Karpas-422 (cell line): ENCODE measurements at places on chromosomes 2 and 18.

DNA sequence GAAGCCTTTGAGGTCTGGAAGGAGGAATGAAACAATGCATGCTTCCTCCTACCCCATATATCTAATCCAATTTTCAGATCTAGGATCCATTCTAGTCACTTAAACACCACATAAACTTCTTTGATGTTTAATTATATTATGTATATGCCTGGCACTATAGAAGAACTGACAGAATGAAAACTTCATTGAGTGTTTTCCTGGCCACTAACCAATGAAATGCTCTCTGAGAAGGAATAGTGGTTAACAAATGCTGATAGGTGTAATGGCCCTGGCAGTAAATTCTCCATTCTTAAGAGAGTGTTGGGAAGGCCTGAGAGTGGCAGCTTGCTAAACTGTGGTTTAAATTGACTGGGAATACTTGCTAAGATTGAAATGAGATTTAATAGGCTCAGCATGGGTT is 710.0 kb downstream of the LRRTM4 start:
- H3K27me3 ChIP-seq = no peaks in the 10 kb centered on the region
- H3K4me3 ChIP-seq = no peak overlapping the region
- no peaks in the 10 kb centered on the region for H3K36me3 ChIP-seq
- no peaks in the 10 kb centered on the region for H3K4me1 ChIP-seq
- DNase-seq = no peak

DNA sequence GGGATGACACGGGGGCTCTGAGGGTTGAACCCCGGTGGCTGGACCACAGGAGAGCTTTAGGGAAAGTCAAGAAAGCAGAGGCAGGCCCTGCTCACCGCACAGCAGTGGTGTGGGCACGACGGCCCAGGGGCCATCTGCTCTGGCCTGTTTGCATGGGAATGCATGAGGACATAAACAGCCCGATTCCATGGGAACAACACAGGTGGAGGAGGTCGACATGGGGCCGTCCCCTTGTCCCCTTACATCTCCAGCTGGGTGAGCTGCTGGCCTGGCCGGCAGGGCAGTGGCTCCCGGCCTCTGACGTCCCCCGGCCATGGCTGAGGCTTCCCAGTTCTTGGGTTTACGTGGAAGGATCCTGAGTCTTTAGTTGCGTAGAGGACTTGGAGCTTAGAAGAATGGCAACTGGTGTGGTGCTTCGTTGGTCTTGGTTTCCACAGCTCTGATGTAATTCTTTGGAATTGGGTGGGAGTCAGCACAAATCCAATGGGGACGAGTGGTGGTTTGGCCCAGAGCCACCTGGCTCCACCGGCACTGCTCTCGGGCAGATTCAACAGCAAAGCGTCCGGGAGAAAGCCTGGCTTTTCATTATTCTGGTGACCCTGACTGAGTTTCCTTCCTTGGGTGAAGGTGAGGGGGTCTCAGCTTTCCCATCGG is 98.3 kb upstream of the HDAC4 start:
- no peak overlapping the region for H3K4me3 ChIP-seq
- H3K4me1 ChIP-seq = peaks cover 8% of the 10 kb centered on the region; the same call in 1 of the 2 replicates
- no peak overlapping the region for H3K27ac ChIP-seq
- no peaks in the 10 kb centered on the region for H3K36me3 ChIP-seq

DNA sequence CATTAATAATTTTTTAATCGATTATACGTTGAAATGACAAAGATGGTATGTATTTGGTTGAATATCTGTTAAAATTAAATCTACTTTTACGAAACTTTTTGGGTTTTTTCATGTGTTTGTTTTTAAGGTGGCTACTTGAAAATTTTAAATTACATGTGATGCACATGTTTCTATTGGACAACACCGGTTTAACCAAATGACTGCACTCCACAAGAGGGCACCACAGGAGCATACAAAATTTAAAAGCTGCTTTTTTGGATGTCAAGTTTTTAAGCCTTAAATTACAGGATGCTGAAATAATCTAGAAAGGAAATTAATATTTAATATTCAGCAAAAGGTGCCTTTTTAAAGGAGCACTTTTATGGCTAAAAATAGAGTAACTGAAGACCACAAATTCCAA is 98.7 kb downstream of the ACVR1 start:
- DNase-seq = peak; percentile 72
- no peaks in the 10 kb centered on the region for H3K36me3 ChIP-seq
- no peaks in the 10 kb centered on the region for H3K27me3 ChIP-seq

- H3K4me3 ChIP-seq = no peak overlapping the region
- DNase-seq = no peak
- no peak overlapping the region for H3K27ac ChIP-seq
- no peaks in the 10 kb centered on the region for H3K27me3 ChIP-seq
Observed at GRCh38 chr2:158015428-158016076, 86.1 kb upstream of the UPP2 start.

- H3K36me3 ChIP-seq = no peaks in the 10 kb centered on the region
- H3K27me3 ChIP-seq = no peaks in the 10 kb centered on the region
- DNase-seq = no peak
- H3K27ac ChIP-seq = no peak overlapping the region
Observed at GRCh38 chr18:46289463-46289862, 185.3 kb downstream of the HAUS1 start.

GRCh38 chr2:43540021-43540779 is 55.6 kb downstream of the THADA start:
- no peaks in the 10 kb centered on the region for H3K27me3 ChIP-seq
- no peak for DNase-seq
- no peak overlapping the region for H3K27ac ChIP-seq
- no peak overlapping the region for H3K4me3 ChIP-seq
- H3K36me3 ChIP-seq = peaks cover 10% of the 10 kb centered on the region; the same call in 1 of the 2 replicates

DNA sequence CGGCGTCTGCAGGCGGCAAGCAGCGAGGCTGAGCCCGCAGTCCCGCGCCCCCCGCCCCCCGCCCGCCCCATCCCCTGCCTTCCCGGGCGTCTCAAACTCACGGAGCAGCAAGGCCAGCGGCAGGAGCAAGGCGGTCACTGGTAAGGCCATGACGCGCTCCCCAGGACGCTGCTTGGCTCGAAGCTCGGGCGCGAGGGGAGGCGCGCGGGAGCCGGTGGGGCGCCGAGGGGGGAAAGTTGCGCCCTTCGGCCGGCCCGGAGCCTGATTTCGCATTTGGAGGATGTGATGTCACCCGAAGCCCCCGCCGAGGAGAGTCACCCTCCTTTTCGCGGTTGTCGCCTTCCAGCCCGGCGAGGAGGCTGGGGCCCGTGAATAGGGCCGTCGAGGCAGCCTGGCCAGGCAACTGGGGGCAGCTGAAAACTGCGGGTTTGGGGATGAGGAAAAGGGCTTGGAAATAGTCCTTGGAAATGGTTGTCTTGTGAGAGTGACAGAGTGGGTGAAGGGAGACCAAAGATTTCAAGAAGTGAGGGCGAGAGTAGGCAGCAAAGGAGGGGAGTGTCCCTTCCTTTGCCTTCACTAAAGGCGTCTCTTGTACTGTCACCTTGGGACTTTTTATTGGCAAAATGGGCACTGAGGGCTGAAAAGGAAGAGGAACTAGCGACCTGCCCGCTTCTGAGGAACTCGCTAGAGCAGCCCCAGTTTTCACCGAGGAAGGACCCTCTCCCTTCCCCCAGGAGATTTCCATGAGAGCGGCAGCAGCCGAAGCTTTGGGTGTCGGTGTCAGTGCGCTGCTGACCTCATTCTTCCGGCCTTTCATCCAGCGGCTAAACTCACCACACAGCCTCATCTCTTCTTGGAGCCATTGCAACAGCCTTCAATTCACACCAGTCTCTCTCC is at the start of gene CD8A:
Gene CD8A, minus strand, starts transcription at position 238 of the 897 bp plus-strand sequence. Its CDS starts 88 bp downstream, at position 150.
- H3K4me3 ChIP-seq = no peak within 1 kb of the TSS
- H3K27me3 ChIP-seq = peaks cover 3% of the 10 kb centered on the region; the same call in 1 of the 2 replicates
- no peak for DNase-seq
- no peak within 1 kb of the TSS for H3K27ac ChIP-seq

- no peaks in the 10 kb centered on the region for H3K27me3 ChIP-seq
- no peaks in the 10 kb centered on the region for H3K4me1 ChIP-seq
- H3K36me3 ChIP-seq = no peaks in the 10 kb centered on the region
Observed at GRCh38 chr18:47748847-47749599, 181.4 kb downstream of the SMAD2 start.

- H3K36me3 ChIP-seq = no peaks in the 10 kb centered on the region
- no peaks in the 10 kb centered on the region for H3K27me3 ChIP-seq
- H3K4me1 ChIP-seq = no peaks in the 10 kb centered on the region
- no peak overlapping the region for H3K27ac ChIP-seq
- no peak overlapping the region for H3K4me3 ChIP-seq
Observed at GRCh38 chr2:218860950-218861381, 1.4 kb downstream of the WNT6 start.

DNA sequence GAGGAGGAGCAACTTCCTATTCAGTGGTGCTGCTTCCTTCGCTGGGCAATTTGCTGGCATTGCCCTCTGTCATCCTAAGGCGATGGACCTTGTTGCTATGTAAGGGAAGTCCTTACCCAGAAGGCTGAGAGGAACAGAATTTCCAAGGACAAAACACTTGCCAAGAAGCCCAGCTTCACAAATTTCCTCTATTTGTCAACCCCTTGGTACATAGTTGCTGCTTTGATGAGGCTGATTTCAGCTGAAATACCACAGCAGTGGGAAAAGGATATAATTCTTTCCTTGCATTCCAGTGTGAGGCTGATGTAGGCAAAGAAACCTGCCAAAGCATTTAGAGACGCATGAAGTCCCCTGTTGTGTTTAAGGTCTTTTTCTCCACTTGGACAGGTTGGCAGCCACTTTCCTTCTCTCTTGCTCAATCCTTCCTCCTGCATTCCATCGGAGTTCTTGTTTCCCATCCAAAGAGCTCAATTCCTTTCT is 16.4 kb upstream of the ST3GAL5 start:
- no peak overlapping the region for H3K4me3 ChIP-seq
- DNase-seq = no peak
- H3K27ac ChIP-seq = no peak overlapping the region
- H3K27me3 ChIP-seq = no peaks in the 10 kb centered on the region

GRCh38 chr2:235752846-235753245 is 259.0 kb downstream of the AGAP1 start:
- H3K4me1 ChIP-seq = no peaks in the 10 kb centered on the region
- H3K27me3 ChIP-seq = no peaks in the 10 kb centered on the region
- no peak for DNase-seq
- no peak overlapping the region for H3K27ac ChIP-seq
- H3K36me3 ChIP-seq = no peaks in the 10 kb centered on the region
- no peak overlapping the region for H3K4me3 ChIP-seq

DNA sequence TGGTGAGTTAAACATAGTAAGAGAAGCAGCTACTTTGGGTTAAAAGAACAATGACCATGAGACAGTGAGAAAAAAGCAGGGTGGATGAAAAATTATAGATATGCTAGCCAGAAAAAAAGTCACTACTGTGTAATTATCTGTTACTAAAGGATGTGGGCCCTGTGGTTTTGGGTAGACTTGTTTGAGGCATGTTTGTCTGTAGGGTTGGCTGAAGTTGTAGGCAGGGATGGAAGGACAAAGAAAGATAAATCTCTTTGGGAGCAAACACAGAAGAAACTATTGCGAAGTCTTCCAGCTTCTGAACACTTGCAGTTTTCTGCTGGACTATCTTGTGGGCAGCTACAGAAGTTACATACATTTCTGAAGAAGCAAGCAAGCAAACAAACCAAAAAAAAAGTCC is 28.2 kb downstream of the RND3 start:
- H3K27me3 ChIP-seq = no peaks in the 10 kb centered on the region
- no peaks in the 10 kb centered on the region for H3K4me1 ChIP-seq
- no peaks in the 10 kb centered on the region for H3K36me3 ChIP-seq
- H3K27ac ChIP-seq = no peak overlapping the region
- no peak overlapping the region for H3K4me3 ChIP-seq

GRCh38 chr2:61178603-61179545 is 16.9 kb downstream of the C2orf74 start:
- peaks cover 44% of the 10 kb centered on the region for H3K36me3 ChIP-seq
- DNase-seq = no peak
- H3K4me1 ChIP-seq = peaks cover 46% of the 10 kb centered on the region

DNA sequence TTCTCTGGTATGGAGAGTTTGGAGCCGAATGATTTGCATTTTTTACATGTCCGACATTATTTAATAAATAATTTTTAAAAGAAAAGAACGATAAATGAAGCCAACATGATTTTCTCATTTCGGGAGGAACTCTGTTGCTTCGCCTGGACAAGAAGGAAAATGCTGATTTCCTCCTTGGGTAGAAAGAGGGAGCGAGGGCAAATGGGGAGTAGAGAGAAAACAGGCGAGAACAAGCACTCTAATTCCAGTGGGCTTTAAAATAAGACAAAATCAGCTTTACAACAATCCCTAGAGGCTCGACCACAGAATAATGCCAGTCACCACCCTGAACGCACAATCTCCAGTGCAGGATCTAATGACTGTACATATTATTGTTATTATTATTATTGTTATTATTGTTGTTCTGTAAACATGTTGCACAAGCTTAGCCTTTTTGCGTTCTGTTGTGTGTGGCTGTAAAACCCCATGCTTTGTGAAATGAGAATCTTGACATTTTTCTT is 3.7 kb downstream of the DLX1 start:
- peaks cover 17% of the 10 kb centered on the region for H3K4me1 ChIP-seq
- H3K36me3 ChIP-seq = no peaks in the 10 kb centered on the region
- no peak overlapping the region for H3K27ac ChIP-seq
- H3K27me3 ChIP-seq = no peaks in the 10 kb centered on the region
- no peak overlapping the region for H3K4me3 ChIP-seq

- no peak overlapping the region for H3K4me3 ChIP-seq
- H3K36me3 ChIP-seq = no peaks in the 10 kb centered on the region
- H3K27ac ChIP-seq = no peak overlapping the region
- no peaks in the 10 kb centered on the region for H3K27me3 ChIP-seq
- peak; percentile 69 for DNase-seq
- H3K4me1 ChIP-seq = no peaks in the 10 kb centered on the region
Observed at GRCh38 chr2:162840598-162841246, 2.2 kb upstream of the KCNH7 start.

GRCh38 chr2:16105669-16106281 is 165.4 kb downstream of the MYCN start:
- DNase-seq = no peak
- H3K4me1 ChIP-seq = no peaks in the 10 kb centered on the region
- H3K27ac ChIP-seq = no peak overlapping the region

GRCh38 chr18:59359576-59359952 is 499 bp upstream of the LMAN1 start:
- no peaks in the 10 kb centered on the region for H3K27me3 ChIP-seq
- H3K36me3 ChIP-seq = peaks cover 17% of the 10 kb centered on the region; the same call in 1 of the 2 replicates
- DNase-seq = no peak
- H3K27ac ChIP-seq = no peak overlapping the region
- peaks cover 36% of the 10 kb centered on the region for H3K4me1 ChIP-seq

DNA sequence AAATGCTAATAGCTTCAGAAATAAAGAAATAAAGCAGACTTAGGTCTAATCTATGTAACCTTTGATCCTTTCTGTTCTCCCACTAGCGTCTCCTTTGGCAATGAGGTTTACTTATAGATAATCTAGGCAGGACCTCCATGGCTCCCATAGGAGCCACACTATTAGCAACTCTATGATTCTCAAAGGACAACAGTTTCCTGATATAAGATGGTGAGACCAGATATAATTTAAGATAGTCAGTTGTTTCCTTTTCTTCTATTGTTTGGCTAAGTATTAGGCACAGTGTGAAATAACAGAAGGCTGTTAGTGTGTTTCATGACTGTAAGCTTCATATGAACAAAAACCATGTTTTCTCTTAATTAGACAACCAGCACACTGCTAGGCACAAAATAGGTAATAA is 58.7 kb upstream of the SCN9A start:
- H3K27ac ChIP-seq = no peak overlapping the region
- H3K4me3 ChIP-seq = no peak overlapping the region
- DNase-seq = no peak
- peaks cover 10% of the 10 kb centered on the region for H3K4me1 ChIP-seq
- H3K27me3 ChIP-seq = no peaks in the 10 kb centered on the region
